ENCODE measurements at places on chromosomes 7 and 10.
A peak's percentile ranks its signal among the peaks of the same experiment; 100 is the strongest.

DNA sequence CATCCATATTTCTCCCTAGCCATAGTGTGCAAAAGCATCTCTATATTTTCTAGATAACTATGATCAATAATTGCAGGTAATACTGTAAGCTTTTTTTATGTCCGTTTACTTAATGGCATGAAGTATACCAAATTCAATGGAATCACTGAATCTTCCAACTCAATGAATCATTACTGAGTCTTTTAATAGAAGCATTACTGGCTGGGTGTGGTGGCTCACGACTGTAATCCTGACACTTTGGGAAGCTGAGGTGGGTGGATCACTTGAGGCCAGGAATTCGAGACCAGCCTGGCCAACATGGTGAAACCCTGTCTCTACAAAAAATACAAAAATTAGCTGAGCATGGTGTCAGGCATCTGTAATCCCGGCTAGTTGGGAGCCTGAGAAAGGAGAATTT lies 372.5 kb downstream of the BMPER start:
- DNase-seq: no peak

DNA sequence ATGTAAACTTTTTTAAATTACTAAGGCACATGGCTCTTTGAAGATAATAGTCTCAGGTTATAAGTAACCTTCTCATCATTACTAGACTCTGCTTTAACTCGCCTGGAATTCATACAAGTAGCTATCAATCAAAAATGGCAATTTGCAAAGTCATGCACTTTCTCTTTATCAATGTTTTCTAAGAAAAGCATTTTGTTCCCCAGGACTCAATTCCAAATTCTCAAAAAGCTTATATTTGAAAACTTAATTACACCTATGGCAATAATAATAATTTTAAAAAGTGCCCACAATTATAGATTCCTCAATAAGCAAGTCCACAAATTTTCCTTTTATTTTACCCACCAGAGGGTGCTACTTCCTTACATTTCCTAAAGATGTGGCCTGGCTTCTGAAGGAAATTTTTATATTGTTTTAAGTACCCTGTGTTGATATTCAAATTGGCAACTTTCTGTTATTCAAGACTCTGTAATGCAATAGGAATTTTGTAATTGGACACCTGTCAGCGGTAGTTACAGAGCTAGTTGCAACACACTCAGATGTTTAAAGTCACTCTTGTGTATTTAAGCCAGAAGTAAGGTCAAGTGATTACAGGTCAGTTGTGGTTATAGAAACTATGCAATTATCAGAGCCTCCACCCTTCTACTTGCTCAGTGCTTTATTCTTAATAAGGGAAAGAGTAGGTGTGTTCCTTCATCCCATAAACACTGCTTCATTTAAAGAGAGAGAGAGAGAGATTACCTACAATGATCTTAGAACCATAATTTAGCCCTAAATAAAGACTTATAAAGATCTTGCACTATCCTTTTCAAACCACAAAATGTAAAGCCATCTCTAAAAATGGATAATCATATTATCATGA lies 47.1 kb upstream of the HYAL4 start:
- peak; percentile 53 for DNase-seq

GRCh38 chr10:48564466-48565160 lies 40.3 kb downstream of the ARHGAP22 start:
- DNase-seq: no peak

- no peak for DNase-seq
These were observed 76.6 kb downstream of the PTPRE start for GRCh38 chr10:127983344-127984100.

- no peak for DNase-seq
These were observed 338.9 kb downstream of the GALNT17 start for GRCh38 chr7:71470830-71471229.

DNA sequence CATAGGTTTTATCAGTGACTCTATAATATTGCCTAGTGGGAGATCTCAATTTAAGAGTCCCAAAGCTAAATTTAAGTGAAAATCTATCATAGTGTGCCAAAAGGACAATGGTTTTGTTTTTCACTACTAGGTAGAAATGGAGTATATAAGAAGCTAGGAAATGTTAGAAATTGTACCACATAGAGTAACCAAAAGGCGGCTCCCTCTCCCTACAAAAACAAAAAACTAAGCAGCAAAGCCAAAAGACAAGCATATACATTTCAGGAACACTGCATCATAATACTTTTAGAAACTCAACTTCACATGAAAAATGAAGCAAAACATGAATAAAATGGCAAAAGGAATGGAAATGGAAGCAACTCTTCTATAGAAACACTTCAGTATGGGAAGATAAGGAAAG lies 271.6 kb downstream of the CACNA2D1 start:
- no peak for DNase-seq

DNA sequence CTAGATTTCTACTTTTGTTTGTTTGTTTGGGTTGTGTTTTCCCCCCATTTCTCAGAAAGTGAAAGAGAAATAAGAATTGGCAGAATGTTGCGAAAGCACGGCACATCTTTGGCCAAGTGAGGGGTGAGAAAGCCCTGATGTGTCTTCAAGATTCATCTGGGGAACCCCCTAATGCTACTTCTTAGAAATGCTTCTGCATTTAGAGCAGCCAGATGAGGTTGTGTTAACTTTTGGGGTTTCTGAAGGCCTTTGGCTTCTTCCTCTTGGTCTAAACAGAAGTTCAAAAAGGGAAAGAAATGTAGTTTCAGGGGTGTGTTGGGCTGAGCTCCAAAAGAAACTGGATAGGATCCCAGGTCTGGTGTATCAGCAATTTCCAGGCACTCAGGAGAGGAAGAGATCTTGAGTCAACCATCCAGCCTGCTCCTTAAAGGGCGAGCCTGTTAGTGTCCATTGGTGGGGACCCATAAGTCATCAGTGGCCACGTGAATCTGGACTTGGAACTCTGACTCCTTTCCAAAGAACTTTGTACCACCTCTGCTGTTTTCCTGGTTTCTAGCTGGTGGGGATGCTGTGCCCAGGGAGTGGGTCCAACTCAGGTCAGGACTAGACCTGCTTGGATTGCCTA lies 6.5 kb downstream of the DUSP5 start:
- peak; percentile 59 for DNase-seq

DNA sequence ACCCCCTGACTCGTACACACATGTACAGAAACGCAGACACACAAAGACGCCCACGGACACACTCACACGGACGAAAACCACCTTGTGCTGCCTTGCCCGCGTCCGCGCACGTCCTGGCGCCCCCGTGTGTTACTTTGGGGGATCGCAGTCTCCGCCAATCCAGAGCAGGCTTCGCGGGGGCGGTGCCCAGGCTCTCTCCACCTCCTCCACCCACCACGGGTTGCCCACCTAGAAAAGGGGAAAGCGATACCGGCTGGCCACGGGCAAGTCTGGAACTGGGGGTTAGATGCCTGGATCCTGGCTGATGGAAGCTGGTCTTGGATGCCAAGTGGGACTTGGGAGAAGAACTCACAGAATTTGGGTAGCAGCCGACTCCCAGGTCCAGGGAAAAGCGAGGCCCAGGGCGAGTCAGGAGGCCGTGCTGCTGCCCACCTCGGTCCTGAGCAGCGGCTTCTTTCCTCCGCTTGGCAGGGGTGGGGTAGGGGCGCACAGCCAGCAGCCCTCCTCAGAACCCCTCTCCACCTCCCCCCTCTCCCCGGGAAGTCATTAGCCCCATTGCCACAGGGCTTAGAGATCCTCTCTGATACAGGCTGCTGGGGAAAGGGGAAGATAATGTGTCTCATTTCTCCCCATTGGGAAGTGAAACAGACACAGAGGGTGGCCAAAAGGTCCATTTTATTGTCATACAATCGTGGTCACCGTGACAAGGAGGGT lies 4.6 kb upstream of the VGF start:
- DNase-seq: peak; percentile 58

- no peak for DNase-seq
These were observed 55.4 kb downstream of the GRID1 start for GRCh38 chr10:86311190-86311589.

- peak; percentile 35 for DNase-seq
These were observed 4.7 kb upstream of the EBF3 start for GRCh38 chr10:129968853-129969183.

DNA sequence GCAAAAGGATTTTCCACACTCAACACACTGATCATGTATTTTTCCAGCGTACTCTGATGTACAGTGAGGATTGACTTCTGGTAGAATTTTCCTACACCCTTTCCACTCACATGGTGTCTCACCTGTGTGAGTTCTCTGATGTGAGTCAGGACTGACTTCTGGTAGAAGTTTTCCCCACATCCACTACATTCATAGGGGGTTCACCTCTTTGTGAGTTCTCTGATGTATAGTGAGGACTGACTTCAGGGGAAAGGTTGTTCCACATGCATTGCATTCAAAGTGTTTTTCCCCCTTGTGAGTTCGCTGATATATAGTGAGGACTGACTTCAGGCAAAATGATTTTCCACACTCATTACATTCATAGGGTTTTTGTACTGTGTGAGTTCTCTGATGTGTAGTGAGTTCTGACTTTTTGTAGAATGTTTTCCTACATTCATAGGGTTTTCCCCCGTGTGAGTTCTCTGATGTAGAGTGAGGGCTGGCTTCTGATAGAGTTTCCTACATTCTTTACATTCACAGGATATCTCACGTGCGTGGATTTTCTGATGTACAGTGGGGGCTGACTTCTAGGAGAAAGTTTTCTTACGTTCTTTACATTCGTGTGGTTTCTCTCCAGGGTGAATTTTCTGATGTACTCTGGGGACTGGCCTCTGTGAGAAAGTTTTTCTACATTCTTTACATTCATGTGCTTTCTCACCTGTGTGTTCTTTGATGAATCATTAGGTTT lies 146.5 kb downstream of the GLRX3 start:
- no peak for DNase-seq

DNA sequence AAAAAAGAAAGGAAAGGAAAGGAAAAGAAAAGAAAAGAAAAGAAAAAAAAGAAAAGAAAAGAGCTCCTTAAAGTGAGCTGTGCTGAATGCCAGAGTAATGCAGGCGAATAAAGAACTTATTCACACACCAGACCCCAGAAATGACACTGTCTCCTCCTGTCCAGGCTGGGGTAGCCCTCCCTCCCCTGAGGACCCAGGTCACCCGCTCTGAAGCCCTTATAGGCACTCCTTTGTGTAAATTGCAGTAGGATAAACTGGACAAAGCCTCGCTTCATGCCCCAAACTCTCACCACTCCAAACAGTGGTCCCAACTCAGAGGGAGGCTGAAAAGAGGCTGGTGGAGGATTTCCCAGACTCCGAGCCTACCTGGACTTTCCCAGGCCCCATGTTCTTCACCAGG lies 46.3 kb downstream of the PKD1L1 start:
- no peak for DNase-seq

- DNase-seq: peak; percentile 77
These were observed 6.8 kb upstream of the TAS2R40 start for GRCh38 chr7:143214789-143215679.

DNA sequence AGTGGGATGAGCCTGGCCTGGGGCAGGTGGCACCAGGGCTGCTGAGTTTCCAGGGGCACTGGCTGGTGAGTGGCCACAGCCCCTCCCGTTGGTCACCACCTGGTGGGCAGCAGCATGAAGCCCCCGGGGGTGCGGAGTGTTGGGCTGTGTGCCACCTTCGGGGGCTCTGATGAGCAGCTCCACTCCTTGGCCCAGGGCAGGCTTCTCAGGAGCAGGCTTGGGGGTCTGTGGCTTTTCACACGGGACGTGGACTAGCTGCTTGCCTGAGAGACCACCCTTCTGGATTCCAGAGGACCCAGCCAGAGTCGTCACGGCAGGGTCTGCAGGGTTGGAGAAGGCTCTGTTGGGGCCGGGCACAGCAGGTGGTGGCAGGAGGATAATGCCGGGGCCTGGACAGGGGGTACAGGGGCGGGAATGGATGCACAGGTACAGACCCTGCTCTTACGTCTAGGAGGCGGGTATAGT lies 193.1 kb downstream of the ADARB2 start:
- DNase-seq: no peak

DNA sequence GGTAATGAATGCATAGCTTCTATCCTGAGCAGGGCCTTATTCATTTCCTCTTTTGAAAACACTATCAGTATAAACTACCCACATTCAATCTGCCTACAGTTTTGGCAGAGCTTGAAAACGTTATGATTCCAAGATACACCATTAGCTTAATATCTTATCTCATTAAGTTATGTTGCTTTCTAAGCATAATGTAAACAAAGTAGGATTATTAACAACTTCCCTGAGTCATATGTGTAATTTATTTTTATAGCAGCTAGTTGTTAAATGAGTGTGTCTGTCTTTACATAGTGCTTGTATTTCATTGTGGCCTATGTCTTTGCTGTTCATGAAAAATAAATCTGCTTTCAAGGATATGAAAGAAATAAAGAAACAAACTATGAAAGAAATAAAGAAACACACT lies 106.2 kb upstream of the DLX6 start:
- DNase-seq: no peak
